ENCODE measurements at places on chromosomes 5 and 9. TPM values are rescaled to one million over a fixed set of nuclear protein-coding genes. Genes with fewer than 3 reads are reported as not detected.
A peak's percentile ranks its signal among the peaks of the same experiment; 100 is the strongest.

- H3K27ac ChIP-seq, result no peak overlapping the region
- no peaks in the 10 kb centered on the region for H3K36me3 ChIP-seq
- no peak for DNase-seq
- H3K4me3 ChIP-seq, result no peak overlapping the region
- no peaks in the 10 kb centered on the region for H3K4me1 ChIP-seq
Measured at GRCh38 chr5:39373791-39374190, 9.5 kb upstream of the C9 start.

GRCh38 chr5:59021837-59022514 is 439.1 kb downstream of the RAB3C start:
- H3K27me3 ChIP-seq, result no peaks in the 10 kb centered on the region
- no peaks in the 10 kb centered on the region for H3K36me3 ChIP-seq
- H3K27ac ChIP-seq, result no peak overlapping the region
- no peak overlapping the region for H3K4me3 ChIP-seq

DNA sequence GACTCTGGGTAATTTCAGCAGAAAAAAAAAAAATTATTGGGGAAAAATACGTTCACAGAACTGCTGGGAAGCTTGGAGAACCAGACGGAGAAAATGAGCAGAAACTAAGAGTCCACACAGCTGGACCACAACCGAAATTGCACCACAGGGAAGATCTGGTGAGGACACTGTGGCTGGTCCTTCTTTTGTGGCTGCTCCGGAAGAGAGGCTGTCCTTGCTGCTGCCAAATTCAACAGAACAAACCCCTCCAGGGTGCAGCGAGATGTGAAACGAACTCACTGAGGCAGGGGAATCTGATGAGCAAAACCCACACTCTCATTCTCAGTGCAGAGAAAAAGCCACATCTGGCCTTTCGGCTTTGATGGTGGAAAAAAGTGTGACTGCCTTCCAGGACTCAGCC is 200.0 kb downstream of the ACTL7B start:
- H3K4me1 ChIP-seq, result no peaks in the 10 kb centered on the region
- no peak overlapping the region for H3K27ac ChIP-seq
- no peak overlapping the region for H3K4me3 ChIP-seq
- DNase-seq, result no peak
- no peaks in the 10 kb centered on the region for H3K36me3 ChIP-seq
- H3K27me3 ChIP-seq, result no peaks in the 10 kb centered on the region

DNA sequence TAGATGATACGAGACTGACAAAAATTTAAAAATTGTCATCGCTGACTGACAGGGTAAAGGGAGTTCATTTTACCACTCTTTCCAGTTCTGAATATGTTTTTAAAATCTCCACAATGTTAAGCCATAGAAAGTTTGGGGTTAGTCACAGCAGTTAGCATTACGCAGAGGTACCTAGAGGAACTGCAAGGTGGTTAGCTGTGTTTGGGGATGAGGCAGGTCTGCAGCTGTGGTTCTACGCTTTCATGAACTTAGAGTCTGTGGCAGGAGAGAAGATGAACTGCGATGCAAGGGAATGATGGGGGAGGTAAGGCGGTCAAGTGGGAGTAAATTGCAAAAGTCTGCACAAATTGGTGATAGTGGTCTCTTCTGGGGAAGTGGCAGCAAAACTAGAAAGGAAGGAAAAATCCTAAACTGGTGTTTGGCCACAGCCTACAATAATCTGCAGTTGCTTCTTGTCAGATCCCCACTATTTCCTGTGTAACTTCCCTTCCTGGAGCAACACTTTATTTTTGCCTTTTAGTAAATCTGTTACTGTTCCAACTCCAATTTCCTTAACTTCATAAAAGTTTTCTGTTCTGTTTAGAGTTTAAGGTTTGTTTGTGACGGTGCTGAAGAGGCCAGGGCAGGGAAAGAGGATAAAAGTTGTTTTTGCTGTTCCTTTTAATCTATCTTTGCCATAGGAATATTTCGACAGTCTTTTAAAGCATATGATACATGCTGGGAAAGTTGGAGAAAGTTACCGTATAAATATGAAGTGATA is 38.6 kb upstream of the SNX2 start:
- no peaks in the 10 kb centered on the region for H3K36me3 ChIP-seq
- no peaks in the 10 kb centered on the region for H3K4me1 ChIP-seq
- no peak overlapping the region for H3K4me3 ChIP-seq

GRCh38 chr9:100466171-100466828 is 6.6 kb upstream of the TMEFF1 start:
- DNase-seq, result no peak
- H3K4me3 ChIP-seq, result no peak overlapping the region
- no peaks in the 10 kb centered on the region for H3K4me1 ChIP-seq
- H3K27me3 ChIP-seq, result peaks cover 15% of the 10 kb centered on the region

- peak; percentile 49 for DNase-seq
- no peaks in the 10 kb centered on the region for H3K36me3 ChIP-seq
- H3K27me3 ChIP-seq, result peaks cover 5% of the 10 kb centered on the region
- no peak overlapping the region for H3K27ac ChIP-seq
Measured at GRCh38 chr5:141742866-141743851, 61.1 kb upstream of the ARAP3 start.

DNA sequence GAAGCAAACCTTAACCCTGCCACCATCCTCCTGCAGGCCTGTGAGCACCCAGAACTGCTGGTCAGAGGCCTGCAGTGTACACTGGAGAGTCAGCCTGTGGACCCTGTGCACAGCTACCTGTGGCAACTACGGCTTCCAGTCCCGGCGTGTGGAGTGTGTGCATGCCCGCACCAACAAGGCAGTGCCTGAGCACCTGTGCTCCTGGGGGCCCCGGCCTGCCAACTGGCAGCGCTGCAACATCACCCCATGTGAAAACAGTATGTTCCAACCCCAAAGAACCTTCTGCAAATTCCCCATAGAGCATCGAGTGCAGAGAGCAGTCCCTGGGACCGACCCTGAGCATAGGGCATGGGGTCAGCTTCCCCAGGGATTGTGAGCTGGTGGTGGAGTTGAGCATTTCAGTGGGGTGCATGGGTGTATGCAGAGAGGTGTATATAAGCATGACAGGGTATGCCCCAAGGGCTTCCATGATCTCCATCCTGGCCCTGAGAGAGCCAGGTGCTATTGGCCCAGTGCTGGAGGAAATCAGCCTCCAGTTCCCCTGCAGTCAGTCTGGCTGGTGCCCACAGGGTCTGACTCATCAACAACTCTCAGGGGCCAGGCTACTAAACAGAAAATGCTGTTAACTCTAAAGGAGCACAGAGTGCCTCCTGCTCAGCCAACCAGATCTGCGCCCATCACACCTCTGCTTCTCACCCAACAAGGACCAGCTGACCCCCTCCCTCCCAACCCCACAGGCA is 126.2 kb downstream of the SAXO1 start:
- H3K4me1 ChIP-seq, result no peaks in the 10 kb centered on the region
- no peak overlapping the region for H3K4me3 ChIP-seq
- DNase-seq, result no peak

The CDC25C gene
- 19.6 TPM for total RNA-seq

GRCh38 chr9:126157826-126158587 is 168.6 kb upstream of the MVB12B start:
- H3K36me3 ChIP-seq, result no peaks in the 10 kb centered on the region
- H3K4me1 ChIP-seq, result no peaks in the 10 kb centered on the region
- peaks cover 41% of the 10 kb centered on the region for H3K27me3 ChIP-seq
- no peak overlapping the region for H3K4me3 ChIP-seq
- no peak for DNase-seq

The CDX1 gene
- total RNA-seq, result not detected

DNA sequence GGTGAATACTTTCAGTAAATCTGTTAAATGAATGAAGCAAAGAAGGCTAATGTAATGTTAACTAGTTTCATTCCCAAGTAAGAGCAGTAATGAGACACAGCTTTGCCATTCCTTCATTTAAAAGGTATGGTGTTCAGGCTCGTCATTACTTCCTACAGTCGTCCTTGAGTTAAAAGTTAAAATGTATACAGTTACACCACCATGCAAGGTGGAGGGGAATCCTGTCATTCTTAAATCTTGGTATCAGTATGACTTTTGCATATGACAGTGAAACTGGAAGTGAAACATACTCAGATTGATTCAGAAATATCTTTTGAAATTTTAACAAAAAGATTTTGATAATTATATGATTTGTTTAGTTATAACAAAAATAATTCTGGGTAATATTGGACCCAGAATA is 25.9 kb downstream of the MTRR start:
- no peak overlapping the region for H3K4me3 ChIP-seq
- H3K36me3 ChIP-seq, result peaks cover 98% of the 10 kb centered on the region
- DNase-seq, result no peak
- no peaks in the 10 kb centered on the region for H3K4me1 ChIP-seq

The SV2C gene
- total RNA-seq, result not detected

DNA sequence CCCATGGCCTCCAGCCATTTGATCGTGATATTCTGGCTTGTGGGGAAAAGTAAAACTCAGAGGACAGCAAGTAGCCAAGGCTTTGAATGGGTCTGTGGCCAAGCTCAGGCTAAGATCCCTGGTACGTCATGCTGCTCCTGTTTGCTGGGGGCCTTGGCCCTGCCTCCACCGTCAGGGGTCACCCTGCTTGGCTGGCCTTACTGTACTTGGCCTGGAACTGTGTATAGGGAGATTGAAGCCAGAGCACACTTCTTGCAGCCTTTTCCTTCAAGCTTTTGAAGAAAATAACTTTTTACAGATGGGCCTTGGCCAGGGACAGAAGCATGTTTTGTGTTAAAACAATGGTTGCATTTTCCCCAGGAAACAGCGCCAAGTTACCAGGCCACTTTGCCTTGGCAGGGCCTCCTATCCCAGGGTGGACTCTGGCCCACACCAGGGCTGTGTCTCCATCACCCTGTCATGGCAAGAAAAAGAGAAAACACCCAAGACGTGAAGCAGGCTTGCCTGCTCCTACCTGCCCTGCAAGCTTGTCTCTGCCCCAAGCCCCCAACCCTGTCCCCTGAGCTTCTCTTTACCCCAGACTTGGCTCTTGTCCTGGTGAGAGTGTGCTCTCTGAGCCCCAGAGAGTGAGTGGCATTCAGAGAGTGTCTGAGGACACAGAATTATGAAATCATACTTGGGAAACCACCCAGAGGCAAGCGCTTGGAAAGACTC is 286.9 kb downstream of the GADD45G start:
- no peak overlapping the region for H3K4me3 ChIP-seq
- H3K36me3 ChIP-seq, result no peaks in the 10 kb centered on the region
- H3K4me1 ChIP-seq, result no peaks in the 10 kb centered on the region
- DNase-seq, result no peak
- H3K27me3 ChIP-seq, result no peaks in the 10 kb centered on the region
- no peak overlapping the region for H3K27ac ChIP-seq

GRCh38 chr5:11672385-11673085 is 231.7 kb downstream of the CTNND2 start:
- no peak overlapping the region for H3K27ac ChIP-seq
- H3K4me3 ChIP-seq, result no peak overlapping the region
- H3K4me1 ChIP-seq, result no peaks in the 10 kb centered on the region
- no peaks in the 10 kb centered on the region for H3K36me3 ChIP-seq

GRCh38 chr5:96699186-96699820 is 37.1 kb downstream of the CAST start:
- H3K27me3 ChIP-seq, result no peaks in the 10 kb centered on the region
- peak; percentile 56 for DNase-seq
- no peak overlapping the region for H3K4me3 ChIP-seq

DNA sequence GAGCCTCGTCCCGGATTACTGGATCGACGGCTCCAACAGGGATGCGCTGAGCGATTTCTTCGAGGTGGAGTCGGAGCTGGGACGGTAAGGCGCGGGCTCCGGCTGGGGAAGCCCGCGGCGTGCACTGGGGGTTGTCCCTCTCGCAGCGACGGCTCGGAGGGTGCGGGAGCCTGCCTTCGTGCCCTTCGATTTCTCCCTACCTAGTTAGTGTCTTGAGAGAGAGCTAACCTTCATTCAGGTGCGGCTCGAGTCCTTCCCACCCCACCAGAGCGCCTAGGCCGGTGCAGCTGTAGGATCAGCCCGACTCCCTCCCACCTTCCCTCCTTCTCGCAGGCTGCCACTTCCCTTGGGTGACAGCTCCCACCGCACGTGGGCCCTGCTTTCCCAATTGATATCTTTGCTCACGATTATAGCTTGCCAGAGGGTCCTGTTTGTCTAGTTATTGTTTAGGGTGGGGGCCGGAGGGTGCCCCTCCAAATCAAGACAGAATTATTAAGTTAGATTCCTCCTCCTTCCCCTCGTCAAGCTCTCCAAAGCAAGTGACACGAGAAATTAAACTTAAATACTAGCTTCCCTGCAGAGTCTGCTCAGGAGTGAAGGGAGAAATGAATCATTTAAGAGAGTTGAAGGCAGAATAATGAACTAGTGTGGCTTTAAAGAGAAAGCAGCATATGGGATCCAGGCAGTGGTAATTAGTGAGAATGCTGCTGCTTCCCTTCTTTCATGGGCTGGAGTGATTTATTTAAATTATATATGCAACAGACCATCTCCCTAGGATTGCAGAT is 569 bp downstream of the CAMK4 start:
- peaks cover 21% of the 10 kb centered on the region for H3K27me3 ChIP-seq
- no peaks in the 10 kb centered on the region for H3K36me3 ChIP-seq
- H3K4me1 ChIP-seq, result no peaks in the 10 kb centered on the region
- DNase-seq, result no peak

All from K562 (cell line).